ENCODE measurements at places on chromosomes 7 and 10. TPM values are rescaled to one million over a fixed set of nuclear protein-coding genes. Genes with fewer than 3 reads are reported as not detected.
A peak's percentile ranks its signal among the peaks of the same experiment; 100 is the strongest.

- DNase-seq: no peak
- no peak overlapping the region for H3K27ac ChIP-seq
- H3K27me3 ChIP-seq: no peaks in the 10 kb centered on the region
These were observed 533.8 kb upstream of the DPP6 start for GRCh38 chr7:153518201-153518984.

GRCh38 chr10:17836942-17837341, 27.8 kb downstream of the MRC1 start:
- no peak overlapping the region for H3K27ac ChIP-seq
- no peaks in the 10 kb centered on the region for H3K27me3 ChIP-seq
- peak overlapping the region; percentile 11 for H3K4me3 ChIP-seq
- no peaks in the 10 kb centered on the region for H3K4me1 ChIP-seq
- no peak for DNase-seq
- no peaks in the 10 kb centered on the region for H3K36me3 ChIP-seq

GRCh38 chr10:178208-178607, 43.0 kb downstream of the ZMYND11 start:
- H3K4me3 ChIP-seq: no peak overlapping the region
- H3K27ac ChIP-seq: no peak overlapping the region
- DNase-seq: no peak
- H3K27me3 ChIP-seq: no peaks in the 10 kb centered on the region
- peaks cover 3% of the 10 kb centered on the region for H3K36me3 ChIP-seq
- no peaks in the 10 kb centered on the region for H3K4me1 ChIP-seq

DNA sequence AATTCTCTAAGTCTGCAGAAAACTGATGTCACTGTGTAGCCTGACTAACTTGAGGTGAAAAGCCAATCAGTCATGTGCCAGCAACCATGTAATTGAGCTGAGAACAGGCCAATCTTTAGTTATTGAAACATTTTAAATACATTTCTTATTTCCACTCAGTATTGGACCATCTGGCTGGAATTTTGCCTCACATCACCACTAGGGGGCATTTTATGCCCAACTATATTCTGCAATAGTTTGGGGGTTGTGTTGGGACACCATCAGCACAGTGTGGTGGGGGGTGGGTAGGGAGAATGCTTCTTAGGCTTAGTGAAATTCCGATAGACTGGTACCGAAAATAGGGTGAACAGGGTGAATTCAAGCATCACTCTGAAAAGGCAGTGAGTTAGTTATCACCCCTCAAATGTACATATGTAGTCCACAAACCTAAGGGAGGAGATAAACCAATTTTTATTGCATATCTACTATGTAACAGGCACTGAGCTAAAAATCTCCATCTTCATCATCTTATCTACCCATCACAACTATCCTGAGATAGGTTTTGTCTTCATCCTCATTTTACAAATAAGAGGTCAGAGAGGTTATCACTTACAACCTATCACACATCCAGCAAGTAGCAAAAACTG, 17.8 kb downstream of the NPSR1 start:
- DNase-seq: no peak
- H3K4me1 ChIP-seq: no peaks in the 10 kb centered on the region
- no peak overlapping the region for H3K4me3 ChIP-seq
- H3K36me3 ChIP-seq: no peaks in the 10 kb centered on the region

- no peak overlapping the region for H3K27ac ChIP-seq
- no peak for DNase-seq
- peaks cover 4% of the 10 kb centered on the region for H3K36me3 ChIP-seq
- no peak overlapping the region for H3K4me3 ChIP-seq
- no peaks in the 10 kb centered on the region for H3K27me3 ChIP-seq
These were observed 3.2 kb downstream of the PARP12 start for GRCh38 chr7:140059273-140060242.

- H3K4me3 ChIP-seq: no peak overlapping the region
- H3K27me3 ChIP-seq: no peaks in the 10 kb centered on the region
- H3K36me3 ChIP-seq: no peaks in the 10 kb centered on the region
These were observed 12.8 kb downstream of the TFPI2 start for GRCh38 chr7:93877742-93878141.

DNA sequence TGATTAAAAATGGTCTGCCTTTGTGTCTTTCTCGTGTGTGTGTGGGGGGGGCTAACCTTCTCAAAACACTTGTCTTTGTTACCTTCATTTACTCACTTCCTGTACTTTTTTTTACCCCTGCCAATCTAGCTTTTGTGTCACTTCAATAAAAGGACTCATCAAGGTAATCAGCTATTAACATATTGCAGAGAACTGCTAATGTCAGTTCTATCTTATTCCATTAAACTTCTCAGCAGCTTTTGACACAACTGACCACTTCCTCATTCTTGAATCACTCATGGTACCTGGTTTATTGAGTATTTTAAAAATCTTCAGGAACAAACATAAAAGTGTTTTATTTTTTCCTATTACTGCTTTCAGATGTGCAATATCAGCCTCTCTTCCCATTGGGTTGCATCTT, 59.8 kb downstream of the SLC25A40 start:
- no peak overlapping the region for H3K4me3 ChIP-seq
- H3K4me1 ChIP-seq: no peaks in the 10 kb centered on the region
- no peaks in the 10 kb centered on the region for H3K36me3 ChIP-seq
- no peak for DNase-seq

DNA sequence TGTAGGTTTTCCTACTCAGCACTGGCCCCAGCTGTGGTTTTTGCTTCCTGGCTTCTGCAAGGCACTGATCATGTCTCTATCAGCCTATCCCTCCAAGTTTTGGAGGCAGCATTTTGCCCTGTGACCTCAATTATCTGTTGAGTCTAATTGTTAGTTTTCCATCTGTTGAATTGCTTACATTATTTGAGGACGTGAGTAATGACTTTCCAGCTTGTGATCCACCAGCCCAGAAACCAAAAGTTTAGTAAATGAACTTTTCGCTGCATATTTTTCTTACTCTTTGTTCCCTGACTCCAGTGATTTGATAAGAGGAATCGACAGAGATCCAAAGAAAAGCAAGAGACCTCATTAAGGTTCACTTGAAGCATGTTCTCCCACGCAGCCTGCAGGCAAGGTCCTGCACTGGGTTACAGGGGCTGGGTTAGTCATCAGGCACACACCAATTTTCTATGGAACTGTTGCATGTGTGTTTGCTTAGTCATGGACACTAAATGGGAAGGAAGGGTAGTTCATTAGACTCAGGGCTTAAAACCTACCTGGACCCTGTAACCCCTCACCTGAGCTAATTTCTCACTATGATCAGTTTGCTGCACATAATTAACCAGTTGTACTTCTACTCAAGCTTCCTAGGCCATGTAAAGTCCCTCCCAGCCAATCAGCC, 57.2 kb downstream of the AKR1E2 start:
- H3K4me3 ChIP-seq: no peak overlapping the region
- no peaks in the 10 kb centered on the region for H3K27me3 ChIP-seq
- no peaks in the 10 kb centered on the region for H3K4me1 ChIP-seq
- H3K27ac ChIP-seq: no peak overlapping the region

- H3K4me1 ChIP-seq: no peaks in the 10 kb centered on the region
- no peaks in the 10 kb centered on the region for H3K27me3 ChIP-seq
- H3K4me3 ChIP-seq: no peak overlapping the region
- H3K27ac ChIP-seq: no peak overlapping the region
These were observed 30.5 kb downstream of the CDH23 start for GRCh38 chr10:71427246-71427645.

GRCh38 chr7:96837593-96837992, 127.9 kb upstream of the SEM1 start:
- H3K4me3 ChIP-seq: no peak overlapping the region
- H3K27ac ChIP-seq: no peak overlapping the region
- no peaks in the 10 kb centered on the region for H3K36me3 ChIP-seq
- DNase-seq: no peak
- no peaks in the 10 kb centered on the region for H3K27me3 ChIP-seq

DNA sequence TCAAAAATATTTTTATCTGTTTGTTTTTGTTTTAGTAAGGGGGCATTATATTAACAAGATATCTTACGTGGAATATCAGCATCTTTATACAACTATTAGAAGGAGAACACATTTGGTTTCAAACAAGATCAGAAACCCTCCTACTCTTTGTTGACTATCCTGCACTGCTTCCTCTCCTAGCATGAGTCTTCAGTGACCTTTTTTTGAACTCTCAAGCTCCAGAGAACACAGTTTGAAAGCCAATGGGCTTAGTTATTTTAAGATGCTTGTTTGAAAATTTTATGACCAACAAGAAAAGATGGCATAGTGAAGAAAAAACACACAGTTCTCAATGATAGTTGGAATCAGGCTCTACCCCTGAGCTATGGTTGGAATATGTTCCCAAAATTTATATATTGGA, 37.2 kb upstream of the RTKN2 start:
- H3K36me3 ChIP-seq: no peaks in the 10 kb centered on the region
- no peak overlapping the region for H3K27ac ChIP-seq
- no peaks in the 10 kb centered on the region for H3K27me3 ChIP-seq
- H3K4me1 ChIP-seq: peaks cover 3% of the 10 kb centered on the region
- DNase-seq: no peak

GRCh38 chr7:24406053-24406788, 122.2 kb downstream of the NPY start:
- H3K4me3 ChIP-seq: no peak overlapping the region
- peak; percentile 13 for DNase-seq
- H3K4me1 ChIP-seq: no peaks in the 10 kb centered on the region
- no peaks in the 10 kb centered on the region for H3K27me3 ChIP-seq

- no peak for DNase-seq
- no peaks in the 10 kb centered on the region for H3K36me3 ChIP-seq
- peaks cover 3% of the 10 kb centered on the region for H3K4me1 ChIP-seq
- no peak overlapping the region for H3K4me3 ChIP-seq
- H3K27ac ChIP-seq: peak overlapping the region; percentile 78
These were observed 36.8 kb upstream of the AOAH start for GRCh38 chr7:36760856-36761762.

DNA sequence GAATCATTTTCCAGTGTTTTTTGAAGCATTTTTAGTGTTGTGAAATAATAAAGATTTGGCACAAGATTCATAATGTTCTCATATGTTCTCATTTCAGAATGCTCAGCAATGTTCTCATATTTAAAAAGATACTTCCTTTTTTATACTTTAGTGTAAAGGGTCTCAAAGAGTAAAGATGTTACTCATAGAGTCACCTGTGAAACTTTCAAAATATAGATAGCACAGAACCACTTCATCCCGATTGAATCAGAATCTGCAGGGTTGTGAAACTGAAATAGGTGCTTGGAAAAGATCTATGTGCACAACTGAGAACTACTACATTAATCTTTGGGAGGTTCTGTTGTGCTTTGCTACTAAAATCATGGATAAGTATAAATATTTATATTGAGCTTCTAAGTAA, 144.7 kb downstream of the MDFIC start:
- no peak overlapping the region for H3K4me3 ChIP-seq
- H3K4me1 ChIP-seq: no peaks in the 10 kb centered on the region
- no peaks in the 10 kb centered on the region for H3K36me3 ChIP-seq

DNA sequence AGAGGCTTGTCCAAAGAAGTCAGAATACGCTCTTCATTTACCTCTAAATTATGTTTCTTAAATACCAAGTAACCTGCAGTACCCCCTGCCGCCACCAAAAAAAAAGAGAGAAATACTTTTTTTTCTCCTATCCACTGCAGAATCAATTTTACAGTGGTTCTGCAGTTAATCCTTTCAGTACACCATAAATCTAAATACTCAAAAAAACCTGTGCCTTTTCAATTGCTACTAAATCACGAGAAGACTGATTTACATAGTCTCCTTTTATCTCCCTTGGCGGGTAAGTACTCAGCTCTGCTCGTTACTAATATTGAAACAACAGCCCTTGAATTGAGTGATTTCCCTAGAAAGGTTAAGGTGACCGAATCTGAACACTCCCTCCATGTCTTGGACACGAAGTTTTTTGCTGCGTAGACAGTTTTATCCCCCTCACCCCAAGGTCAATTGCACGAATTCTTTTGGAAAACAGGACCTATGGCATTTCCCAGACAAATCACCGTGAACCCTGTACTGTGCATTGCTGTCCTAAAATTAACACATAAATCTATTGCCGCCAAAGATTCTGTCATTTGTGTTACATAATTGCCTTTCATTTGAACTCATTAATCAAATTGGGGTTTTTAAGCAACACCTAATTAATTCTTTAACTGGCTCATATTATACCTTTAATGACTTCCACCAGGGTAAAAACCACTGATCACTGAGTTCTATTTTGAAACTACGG, 512 bp upstream of the VIM start:
- no peaks in the 10 kb centered on the region for H3K27me3 ChIP-seq
- peaks cover 6% of the 10 kb centered on the region for H3K36me3 ChIP-seq
- H3K27ac ChIP-seq: peak overlapping the region; percentile 98
- DNase-seq: no peak
- H3K4me1 ChIP-seq: no peaks in the 10 kb centered on the region
- H3K4me3 ChIP-seq: peak overlapping the region; percentile 66

DNA sequence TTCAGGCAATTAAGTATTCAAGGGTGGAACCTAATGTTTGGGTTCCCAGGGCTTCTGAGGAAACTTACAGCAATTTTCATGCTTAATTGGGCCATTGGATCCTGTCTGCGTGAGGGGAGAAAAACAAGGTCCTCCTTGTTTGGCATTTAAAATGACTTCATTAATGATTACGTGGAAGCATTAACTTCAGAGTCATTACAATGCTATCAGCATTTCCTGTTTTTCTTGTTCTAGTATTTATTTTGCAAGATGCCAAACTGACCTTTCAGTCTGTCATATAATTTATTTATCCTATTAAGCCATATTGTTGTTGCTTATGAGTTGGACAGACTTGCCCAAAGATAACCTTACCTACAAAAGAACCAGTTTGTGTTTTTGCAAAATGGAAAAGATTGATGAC, 324.1 kb upstream of the LRRN3 start:
- no peaks in the 10 kb centered on the region for H3K36me3 ChIP-seq
- H3K4me3 ChIP-seq: no peak overlapping the region
- peak; percentile 81 for DNase-seq
- no peaks in the 10 kb centered on the region for H3K27me3 ChIP-seq

GRCh38 chr10:73763343-73763742, 18.5 kb upstream of the CHCHD1 start:
- H3K36me3 ChIP-seq: peaks cover 23% of the 10 kb centered on the region
- H3K27me3 ChIP-seq: no peaks in the 10 kb centered on the region
- no peak overlapping the region for H3K27ac ChIP-seq
- no peak overlapping the region for H3K4me3 ChIP-seq
- no peak for DNase-seq
- H3K4me1 ChIP-seq: no peaks in the 10 kb centered on the region

IRF5 gene
- total RNA-seq: 27.1 TPM

RPA3 gene
- total RNA-seq: 33.7 TPM

SPDYE9 gene
- not detected for total RNA-seq

ZNF425 gene
- 2.5 TPM for total RNA-seq

LLCFC1 gene
- not detected for total RNA-seq

PODXL gene
- total RNA-seq: 114 TPM
